ENCODE measurements at places on chromosomes 3 and 15.

DNA sequence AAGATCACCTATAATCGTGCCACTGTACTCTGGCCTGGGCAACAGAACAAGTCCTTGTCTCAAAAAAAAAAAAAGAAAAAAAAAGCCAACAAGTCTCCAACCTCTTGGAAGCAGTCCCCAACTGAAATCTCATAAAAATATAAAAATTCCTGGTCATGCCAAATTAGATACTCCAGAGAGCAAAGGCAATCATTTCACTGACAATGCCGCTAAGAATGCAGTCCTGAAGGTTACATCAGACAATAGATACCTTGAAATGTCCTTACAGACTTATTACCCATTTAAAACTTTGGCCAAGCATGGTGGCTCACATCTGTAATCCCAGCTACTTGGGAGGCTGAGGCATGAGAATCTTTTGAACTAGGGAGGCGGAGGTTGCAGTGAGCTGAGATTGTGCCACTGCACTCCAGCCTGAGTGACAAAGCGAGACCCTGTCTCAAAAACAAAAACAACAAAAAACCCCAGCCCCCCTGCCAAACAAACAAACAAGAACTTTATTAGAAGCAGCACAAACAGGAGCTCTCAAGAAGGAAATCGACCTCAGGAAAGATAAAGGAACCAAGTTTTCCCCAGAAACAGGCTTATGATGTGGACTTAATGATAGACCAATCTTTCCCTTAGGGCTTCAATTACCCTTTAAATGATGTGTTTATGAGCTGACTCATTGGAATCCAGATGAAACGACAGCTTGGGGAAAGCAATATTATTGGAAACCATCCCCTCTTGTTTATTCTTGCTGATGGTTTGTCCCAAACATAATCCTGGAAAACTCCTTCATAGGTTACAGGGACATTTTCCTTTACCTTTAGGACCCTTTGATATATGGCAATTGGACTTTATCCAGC, 53.1 kb upstream of the XCR1 start:
- DNase-seq = no peak

- DNase-seq = no peak
Measured at GRCh38 chr3:146241523-146242240, 9.2 kb downstream of the PLSCR4 start.

GRCh38 chr3:188468662-188469061, 314.7 kb downstream of the LPP start:
- no peak for DNase-seq

GRCh38 chr15:101272584-101272983, 4.7 kb downstream of the SELENOS start:
- DNase-seq = no peak

- no peak for DNase-seq
Measured at GRCh38 chr15:75203017-75203907, 1.6 kb downstream of the C15orf39 start.
